ENCODE measurements at places on chromosomes 6 and 20. TPM values are rescaled to one million over a fixed set of nuclear protein-coding genes. Genes with fewer than 3 reads are reported as not detected.

Gene TUBB
- 1,044 TPM for polyA plus RNA-seq

Gene POU5F1
- polyA plus RNA-seq, result 2.8 TPM

Gene GPSM3
- polyA plus RNA-seq, result 0.22 TPM

Gene ISM1
- polyA plus RNA-seq, result 0.39 TPM

Gene CRYBG1
- 0.37 TPM for polyA plus RNA-seq

Gene CCN6
- polyA plus RNA-seq, result not detected

Gene ZNF318
- 4.7 TPM for polyA plus RNA-seq

Gene SIM1
- polyA plus RNA-seq, result not detected

Gene NEDD9
- 46.7 TPM for polyA plus RNA-seq

All from A549 (cell line).